T-cell (primary cell): ENCODE measurements at places on chromosomes 2 and 18.

GRCh38 chr2:127153691-127154158 is 46.8 kb upstream of the BIN1 start:
- DNase-seq: no peak

- DNase-seq: no peak
These were observed 111.6 kb upstream of the DNMT3A start for GRCh38 chr2:25453199-25453905.

DNA sequence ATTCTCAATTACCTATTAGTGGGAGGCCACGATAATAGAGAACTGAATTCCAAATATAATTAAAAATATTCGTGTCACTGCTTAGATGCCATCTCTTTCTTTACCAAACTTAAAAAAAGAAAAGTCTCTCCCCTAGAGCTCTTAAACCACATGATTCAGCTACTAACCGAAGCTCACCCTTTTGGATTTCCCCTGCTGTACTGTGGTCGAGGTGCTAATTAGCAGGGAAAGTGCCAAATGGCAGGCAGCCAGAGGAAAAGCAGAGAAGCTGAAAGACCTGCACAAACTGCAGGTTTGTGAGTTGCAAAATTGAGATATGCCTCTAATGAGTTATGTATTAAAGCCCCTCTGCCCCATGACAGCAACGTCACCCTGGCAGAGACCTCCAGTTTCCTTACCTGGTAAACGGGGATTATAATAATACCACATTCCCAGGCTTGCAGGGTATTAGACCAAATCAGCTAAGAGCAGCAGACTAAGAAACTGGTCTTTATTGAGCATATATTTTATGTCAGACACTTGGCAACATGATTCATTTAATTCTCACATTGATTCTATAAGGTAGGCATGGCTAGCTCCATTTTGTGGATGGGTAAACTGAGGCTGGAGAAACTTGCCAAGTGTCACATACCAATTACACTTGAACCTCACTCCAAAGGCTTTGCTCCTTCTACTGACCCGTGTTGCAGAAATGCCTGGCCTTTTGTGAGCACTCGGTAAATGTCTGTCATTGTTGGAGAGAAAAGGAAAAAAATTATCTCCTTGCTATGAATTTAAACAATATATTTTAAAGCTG is 259.7 kb downstream of the LPIN1 start:
- peak; percentile 82 for DNase-seq

- no peak for DNase-seq
These were observed 266.9 kb upstream of the FANCL start for GRCh38 chr2:58508006-58508405.

DNA sequence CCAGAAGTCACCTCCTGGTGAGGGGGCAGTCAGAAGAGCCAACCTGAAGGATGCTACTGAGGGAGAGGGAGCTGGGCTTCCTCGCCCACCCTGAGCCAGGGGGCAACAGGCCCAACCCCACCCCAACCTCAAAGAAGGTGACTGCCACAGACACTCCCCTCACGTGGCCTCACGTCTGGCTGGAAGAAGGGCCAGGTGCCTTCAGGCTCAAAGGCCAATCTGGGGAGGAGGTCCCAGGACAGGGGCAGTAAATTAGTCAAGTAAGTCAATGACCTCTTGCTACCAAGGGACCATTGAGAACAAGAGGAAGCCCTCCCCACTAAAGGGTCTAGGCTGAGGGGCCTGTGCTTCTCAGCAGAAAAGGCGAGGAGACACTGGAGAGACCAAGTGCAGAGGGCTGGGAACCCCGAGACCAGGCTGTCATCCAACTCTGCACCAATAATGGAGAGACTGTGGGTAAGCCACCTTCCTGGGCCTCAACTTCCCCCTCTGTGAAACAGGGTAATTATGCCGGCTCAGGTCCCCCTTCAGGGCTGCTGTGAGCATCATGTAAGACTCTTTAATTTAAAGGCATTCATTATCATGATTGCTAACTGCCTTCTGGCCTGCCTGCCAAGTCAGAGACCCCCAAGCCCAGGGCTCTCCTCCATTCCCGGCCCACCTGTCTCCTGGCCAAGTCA is 20.2 kb upstream of the TNS1 start:
- DNase-seq: no peak

- DNase-seq: no peak
These were observed 27.2 kb upstream of the LANCL1 start for GRCh38 chr2:210503725-210504191.

- DNase-seq: no peak
These were observed 146.6 kb upstream of the CCDC68 start for GRCh38 chr18:55105873-55106272.

DNA sequence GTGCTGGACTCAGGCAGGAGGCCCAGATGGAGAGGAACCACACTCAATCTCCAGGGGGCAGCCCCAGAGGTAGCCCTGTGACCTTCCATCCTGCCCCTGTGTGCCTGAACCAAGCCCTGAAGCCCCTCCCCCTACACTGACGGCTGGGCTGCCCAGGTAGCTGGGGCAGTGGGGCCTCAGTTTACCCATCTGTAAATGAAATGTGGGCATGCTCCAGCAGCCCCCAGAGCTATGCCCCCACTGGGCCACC is 15.8 kb downstream of the CROCC2 start:
- no peak for DNase-seq

DNA sequence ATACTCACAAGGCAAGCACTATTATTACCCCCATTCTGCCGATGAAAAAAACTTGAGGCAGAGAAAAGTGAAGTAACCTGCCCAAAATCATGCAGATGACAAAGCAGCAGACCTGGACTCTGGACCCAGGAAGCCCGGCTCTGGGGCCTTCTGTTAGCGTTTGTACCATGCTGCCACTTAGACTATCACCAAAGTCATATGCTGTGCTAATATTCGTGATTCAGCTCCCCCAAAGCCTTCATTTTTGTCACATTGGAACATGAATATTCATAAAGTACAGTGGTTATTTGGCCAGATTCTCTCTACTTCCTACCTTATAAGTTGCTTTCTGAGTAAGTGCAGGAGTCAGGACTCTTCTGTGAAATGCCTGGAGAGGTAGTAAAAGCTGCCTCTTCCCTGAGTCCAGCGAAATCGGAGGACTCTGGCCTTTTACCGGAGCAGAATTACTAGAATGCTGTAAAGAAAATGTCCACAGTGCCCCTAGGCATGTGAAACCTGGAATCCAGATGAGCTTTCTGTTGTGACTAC is 86.7 kb downstream of the FTCDNL1 start:
- no peak for DNase-seq

- DNase-seq: no peak
These were observed 6.1 kb downstream of the TGIF1 start for GRCh38 chr18:3455907-3456685.

GRCh38 chr2:128789776-128790455 is 471.2 kb upstream of the HS6ST1 start:
- no peak for DNase-seq

GRCh38 chr2:148022351-148022750 is 1.5 kb downstream of the MBD5 start:
- DNase-seq: no peak

DNA sequence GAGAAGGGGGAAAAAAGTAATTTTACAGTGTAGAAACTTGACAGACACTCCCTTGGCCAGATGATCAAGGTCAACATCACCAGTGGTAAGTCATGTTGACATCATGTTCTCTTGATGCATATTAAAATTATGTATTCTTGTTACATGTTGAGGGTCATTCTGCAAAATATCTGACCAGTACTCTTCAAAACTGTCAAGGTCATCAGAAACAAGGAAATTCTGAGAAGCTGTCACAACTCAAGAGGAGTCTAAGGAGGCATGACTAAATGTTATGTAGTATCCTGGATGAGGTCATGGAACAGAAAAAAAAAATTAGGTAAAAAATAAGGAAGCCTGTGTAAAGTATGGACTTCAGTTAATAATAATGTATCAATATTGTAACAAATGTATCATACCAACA is 6.3 kb downstream of the SGPP2 start:
- no peak for DNase-seq

GRCh38 chr2:233867993-233868532 is at the start of gene MSL3B:
MSL3B (minus strand) TSS chr2:233868386.
- peak; percentile 18 for DNase-seq

DNA sequence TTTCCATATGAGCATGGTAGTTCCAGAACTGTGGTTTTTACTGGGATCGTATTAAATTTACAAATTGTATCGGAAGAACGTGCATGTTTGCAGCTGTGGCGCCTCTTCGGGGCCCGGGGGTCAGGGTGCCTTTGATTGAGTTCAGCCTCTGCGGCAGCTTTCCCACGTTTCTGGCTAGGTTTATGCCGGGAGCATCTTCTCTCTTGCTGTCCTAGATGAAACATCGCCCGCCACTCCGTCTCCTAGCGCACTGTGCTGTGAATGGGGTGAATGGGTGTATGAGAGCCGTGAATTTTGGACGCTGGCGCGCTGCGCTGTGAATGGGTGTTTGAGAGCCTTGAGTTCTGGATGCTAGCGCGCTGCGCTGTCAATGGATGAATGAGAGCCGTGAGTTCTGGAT is 12.3 kb downstream of the PDCD1 start:
- no peak for DNase-seq

DNA sequence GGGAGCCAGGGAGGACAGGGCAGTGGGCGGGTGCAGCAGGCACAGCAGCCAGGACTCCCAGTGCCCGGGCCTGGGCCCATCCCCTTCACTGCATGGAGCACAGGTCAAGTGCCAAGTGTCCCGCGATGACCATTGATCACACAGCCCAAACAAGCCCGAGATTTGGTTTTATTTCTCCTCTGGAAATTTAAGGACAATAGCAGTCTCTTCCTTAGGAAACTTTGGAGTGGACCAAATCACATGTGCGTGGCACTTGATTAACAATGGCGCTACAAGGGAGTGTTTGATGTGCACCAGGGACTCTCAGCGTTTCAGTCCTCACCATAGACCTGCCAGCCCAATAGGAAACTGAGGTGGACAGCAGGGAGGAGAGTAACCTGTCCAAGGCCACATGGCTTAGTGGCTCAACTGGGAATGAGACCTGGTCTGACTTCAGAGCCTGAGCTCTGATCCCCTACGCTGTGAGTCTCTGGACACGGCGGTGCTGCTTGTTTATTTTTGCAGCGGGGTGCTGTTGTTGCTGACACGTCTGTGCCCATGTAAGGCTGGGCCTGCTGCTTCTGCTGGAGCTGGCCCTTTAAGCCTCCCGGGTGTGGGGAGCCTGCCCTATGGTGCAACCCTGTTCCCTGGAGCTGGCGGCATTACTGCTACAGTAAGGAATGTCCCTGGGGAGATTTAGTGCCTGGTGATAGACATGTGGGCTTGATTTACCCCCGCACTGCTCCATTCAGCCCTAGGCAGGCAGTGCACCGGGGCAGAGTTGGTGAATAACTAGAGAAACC is 194.2 kb downstream of the INHBB start:
- DNase-seq: no peak

DNA sequence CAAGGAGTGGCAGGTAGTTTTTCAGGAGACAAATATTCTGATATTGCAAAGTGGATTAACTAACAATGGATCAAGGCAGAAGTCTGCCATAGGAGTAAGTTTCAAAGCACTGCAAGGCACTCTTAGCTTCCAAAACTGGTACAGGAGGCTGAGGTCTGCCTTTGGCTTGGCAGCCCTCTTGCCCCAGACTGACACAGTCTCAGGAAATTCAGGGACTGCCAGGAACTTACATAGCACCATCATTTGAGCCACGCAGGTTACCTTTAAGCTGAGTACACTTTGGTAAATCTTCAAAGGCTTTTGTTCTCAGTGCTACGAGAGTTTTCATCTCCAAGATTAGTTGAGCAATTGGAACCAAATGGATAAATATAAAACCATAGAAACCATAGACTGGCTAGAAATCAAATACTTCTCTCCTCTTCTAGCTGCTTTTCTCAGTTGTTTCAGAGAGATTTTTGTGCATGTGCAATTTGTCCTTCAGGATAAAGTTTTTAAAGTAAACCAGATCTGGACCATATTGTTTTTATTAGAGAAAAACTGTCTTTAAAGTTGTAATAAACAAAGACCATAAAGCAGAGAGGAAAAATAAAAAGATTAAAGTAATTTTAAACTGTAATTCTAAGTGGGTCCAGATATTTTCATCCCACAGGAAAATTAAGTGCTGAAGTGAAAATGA is 18.8 kb downstream of the ANKRD29 start:
- DNase-seq: no peak

DNA sequence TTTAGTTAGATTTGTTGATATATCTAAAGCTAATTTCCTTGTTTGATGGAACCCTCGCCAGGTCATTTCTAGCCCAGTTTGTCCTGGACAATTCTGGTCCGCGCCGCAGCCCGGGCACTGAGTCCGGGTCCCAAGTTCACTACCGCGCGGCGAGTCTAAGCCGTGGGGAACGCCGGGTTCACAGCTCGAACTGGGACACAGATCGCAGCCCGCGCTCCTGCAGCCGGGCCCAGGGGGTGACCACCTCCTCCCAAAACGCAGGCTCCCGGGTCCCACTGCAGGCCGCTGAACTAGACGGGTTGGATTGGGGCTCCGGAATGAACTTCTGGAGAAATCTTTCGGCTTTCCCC is 681 bp downstream of the ACADL start:
- no peak for DNase-seq

DNA sequence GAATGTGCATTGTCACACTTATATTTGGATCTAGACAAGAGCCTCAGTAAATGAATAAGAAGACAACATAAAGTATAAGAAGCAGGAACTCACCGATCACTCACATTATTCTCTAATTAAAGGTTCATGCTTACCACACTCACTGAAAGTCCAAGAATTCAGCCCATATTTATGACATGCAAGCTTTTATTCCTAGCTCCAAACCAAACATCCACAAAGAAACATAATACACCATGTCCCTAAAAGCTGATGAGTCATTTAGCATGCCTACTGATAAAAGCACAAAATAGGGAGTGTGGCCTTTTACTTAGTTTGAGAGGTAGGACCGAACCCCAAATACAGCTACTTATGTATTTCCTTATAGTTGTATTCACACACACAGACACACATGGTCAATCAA is 1094.6 kb upstream of the CDH2 start:
- no peak for DNase-seq

GRCh38 chr2:240520130-240520973 is 37.4 kb downstream of the ANKMY1 start:
- no peak for DNase-seq
